ENCODE measurements at places on chromosomes 2 and 18.

GRCh38 chr18:6885992-6886796 lies 156.7 kb downstream of the ARHGAP28 start:
- peak; percentile 16 for DNase-seq

DNA sequence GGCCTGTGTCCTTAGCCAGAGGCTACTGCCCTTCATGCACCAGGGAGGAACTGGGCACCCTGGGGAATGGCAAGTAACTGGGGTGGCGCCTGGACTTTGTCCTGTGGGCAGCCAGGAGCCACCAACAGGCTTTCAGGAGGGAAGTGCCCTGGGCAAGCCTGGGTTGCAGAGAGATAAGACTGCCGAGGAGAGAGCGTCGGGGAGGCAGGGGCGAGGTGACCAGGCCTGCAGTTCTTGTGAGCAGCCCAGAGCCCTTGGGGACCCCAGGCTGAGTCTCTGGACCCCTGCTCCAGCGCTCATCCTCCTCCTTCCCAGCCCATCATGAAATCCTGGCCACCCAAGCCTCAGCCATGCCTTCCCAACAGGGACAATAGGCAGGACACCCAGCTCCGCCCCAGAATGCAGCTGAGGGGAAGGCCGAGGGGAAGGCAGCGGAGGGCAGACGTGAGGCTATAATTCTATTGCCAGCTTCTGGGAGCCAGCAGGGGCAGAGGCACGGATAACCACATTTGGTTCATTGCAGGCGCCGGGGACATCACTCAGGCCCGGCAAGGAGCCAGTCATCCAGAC lies 25.1 kb downstream of the ADRA2B start:
- DNase-seq = no peak

GRCh38 chr2:7709907-7710306 lies 792.7 kb downstream of the RNF144A start:
- no peak for DNase-seq

DNA sequence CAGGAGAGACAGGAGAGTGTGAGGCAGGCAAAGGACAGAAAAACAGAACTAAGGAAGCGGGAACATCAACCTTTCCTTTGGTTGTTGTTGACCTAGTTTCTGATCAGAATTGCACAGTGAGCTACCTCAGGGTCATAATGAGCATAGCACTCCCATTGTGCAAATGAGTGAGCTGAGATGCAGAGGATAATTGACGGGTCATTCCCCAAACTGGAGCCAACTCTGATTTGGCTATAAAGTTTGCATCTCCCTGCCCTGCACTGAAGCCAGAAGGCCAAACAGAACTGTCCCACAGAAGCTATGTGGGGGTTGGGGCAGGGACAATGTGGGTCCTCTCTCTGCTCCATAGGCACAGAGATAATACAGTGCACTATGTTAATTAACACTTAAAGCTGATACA lies 105.6 kb upstream of the KLHL14 start:
- DNase-seq = no peak

DNA sequence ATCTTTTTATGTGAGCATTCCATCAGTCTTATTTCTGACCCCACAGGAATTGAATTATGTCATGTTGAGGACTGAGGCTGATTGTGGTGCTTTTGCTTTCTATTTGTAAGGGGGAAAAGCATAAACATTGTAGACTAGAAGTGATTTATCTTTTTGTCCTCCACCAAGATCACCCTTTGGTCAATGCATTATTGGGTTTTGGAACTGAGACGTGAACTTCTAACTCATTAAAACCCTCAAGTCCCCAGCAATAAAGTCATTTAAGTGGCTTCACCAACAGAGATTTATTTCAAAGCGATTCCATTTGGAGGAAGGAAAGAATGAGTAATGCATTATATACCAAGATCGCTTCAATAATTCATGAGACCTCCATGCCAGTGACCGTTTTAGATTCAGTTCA lies 75.5 kb upstream of the TXNDC2 start:
- DNase-seq = no peak

Measured in AG09319 (cell line).